ENCODE measurements at places on chromosomes 5 and 9.

DNA sequence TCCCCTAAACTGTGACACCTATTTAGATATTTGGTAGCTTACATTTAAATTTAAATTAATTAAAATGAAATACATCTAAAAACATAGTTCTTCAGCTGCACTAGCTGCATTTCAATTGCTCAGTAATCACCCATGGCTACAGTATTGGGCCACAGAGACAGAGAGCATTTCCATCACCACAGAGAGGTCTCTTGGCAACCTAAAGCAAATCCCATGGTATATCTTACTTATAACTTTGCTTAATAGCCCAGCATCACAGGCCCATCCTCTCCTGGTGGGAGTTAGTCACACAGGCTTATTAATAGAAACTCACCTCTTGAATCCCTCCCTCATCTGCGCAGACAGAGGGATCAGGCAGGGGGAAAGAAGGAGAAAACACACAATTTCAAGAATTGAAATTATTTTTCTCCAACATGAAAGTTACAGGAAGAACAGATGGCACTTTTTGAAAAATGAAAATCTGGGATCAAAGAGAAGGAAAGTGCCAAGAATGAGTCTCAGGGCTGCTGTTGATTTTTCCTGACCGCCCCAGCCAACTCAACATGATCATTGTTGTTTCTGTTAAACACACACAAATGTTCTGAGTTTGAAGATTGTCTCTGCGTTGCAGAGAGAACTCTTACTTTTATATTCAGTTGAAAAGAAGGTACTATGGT is 144.6 kb downstream of the CMYA5 start:
- no peak for DNase-seq

GRCh38 chr9:2833096-2833495 is 10.8 kb downstream of the PUM3 start:
- no peak for DNase-seq

DNA sequence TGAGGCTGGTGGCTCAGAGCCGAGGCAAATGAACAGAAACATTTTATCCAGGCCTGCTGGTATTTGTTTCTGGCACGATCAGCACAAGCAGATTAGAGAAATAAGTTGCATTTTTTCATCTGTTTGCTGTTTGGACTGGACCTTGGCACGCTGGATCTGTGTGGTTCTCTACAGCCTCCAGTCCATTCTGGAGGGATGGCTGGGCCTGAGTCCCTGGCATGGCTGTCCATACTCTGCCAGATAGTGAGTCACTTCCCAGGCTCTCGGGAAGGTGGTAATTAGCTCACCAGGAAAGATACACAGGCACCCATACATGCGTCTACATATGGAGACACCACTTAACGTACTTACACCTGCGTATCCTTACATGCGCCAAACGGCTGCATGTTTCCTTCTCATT is 78.6 kb downstream of the SPRY4 start:
- no peak for DNase-seq

DNA sequence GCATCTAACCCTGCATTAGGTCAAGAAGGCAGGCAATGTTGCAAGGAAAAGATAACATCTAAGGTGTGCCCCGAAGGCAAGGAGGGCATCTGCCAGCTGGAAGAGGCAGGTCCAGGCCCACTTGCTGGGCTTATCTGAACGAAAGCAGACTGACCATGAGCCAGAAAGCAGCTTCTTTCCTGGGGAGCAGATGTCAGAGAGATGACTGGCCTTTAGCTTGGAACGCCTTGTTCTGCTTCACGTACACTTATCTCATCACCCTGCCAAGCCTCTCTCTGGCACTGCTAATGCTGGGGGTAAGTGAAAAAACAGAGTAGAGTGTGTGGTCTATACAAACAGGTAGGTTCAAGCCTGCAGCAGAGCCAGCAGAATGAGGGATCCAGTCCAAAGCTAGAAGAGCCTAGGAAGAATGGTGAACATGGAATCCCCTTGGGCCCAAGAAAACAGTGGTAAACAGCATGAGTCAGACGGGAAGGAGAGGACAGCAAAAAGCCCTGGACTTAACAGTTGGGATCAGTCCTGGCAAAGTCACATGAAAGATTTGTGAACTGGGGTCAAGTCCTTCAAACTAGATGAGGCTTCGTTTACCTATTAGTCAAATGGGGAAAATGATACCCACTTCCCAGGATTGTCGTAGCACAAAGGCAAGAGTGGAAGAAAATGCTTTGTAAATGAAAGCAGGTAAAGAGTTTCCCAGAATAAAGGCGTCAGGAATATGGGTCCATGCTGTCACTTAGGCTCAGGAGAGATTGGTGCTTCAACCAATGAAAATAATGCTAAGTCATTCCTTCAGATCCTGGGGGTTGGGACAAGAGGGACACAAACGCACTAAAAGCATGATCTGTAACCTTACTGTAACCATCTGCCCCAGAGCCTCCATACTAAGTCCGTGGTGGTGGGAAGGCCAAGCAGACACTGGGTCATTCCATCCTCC is 200.9 kb downstream of the SLIT3 start:
- DNase-seq, result no peak

DNA sequence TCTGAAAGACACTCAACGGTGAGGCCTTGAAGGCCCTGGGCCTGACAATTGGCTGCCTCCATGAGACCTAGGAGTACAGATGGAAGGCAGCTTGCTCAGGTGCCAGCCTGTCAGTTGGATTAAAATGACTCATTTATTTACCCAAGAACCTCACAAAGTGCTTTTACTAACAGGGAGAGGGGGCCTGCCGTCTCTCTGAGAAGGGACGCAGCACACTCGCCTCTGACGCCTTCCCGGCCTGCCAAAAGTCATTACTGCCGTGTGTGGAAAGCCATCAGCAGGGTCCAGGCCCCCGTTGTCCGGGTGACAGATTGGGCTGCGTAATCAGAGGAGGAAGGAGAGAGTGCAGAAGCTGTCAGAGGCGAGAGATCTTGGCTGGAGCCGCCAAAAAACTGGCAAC is 32.4 kb downstream of the DDX31 start:
- DNase-seq, result no peak

DNA sequence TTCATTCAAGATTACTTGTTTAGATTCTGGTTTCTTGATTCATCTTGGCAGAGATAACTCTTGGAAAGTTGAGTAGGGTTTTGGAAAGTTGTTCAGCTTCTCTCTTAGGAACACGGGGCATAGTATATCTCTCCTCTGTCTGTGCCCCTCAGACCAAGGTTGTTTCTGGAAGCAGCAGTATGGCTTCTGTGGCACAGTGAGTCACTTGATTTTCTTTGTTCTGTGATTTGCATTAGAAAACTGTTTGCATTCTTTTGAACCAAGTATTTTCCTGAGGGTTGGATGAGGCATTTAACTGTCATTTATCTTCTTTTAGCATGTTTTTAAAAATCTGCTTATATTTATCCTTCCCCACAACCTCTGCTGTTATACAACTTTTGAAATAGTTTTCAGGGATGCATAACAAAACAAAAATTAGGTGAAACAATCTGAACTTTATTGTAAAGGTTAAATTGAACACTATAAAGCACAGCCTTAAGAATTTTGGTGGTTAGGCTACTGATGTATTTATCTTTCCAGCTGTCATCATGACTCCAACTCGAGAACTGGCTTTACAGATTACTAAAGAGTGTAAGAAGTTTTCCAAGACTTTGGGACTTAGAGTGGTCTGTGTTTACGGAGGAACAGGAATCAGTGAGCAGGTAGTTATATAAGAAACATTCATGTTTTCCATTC is 26.5 kb downstream of the DDX46 start:
- no peak for DNase-seq

DNA sequence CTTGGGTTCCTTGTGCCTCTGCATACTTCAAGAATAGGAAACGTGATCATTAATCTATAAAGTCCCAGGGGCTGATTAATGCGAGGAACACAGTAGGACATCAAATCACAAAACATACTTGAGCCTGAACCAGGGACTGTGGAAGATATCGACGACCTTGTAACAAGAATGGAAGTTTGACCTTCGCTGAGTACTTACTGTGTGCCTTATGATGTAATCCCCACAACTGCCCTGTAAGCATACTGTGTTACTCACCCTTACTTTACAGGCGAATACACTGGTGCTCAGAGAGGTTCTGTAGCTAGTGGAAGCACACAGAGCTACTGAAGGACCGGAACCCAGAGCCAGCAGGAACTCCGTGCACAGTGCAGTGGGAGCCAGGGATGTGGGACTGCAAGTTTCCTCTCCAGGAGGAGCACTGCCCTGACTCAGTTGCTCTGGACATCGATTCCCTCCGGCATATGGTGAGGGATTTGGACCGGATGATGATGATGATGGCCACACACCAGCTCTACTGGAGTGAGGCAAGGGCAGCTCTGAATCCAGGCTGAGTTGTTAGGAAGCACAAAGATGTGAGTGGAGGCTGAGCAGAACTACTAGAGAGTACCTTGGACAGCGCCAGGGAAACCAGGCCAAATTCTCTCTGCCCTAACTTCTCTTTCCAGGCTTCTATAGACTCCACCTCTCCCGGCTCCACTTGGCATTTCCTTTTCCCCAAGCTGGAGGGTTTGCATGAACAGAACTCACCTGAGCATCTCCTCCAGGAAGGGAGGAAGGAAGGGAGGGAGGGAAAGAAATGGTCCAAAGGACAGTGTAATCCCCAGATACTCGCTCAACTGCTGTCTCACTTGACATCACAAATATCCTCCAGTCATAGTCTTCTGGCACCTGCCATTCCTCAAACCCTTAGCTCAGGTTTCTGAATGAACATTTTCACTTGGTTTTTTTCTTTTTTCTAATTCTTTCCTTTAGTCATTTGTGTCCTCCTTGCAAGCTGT is 1.5 kb upstream of the GABBR2 start:
- no peak for DNase-seq

- no peak for DNase-seq
Measured at GRCh38 chr5:72543811-72544210, 36.6 kb upstream of the ZNF366 start.

- DNase-seq, result no peak
Measured at GRCh38 chr5:36969700-36970395, 93.3 kb downstream of the NIPBL start.

GRCh38 chr5:56145106-56145505 is 88.0 kb downstream of the ANKRD55 start:
- DNase-seq, result no peak

- no peak for DNase-seq
Measured at GRCh38 chr5:95086927-95087815, 197.7 kb downstream of the MCTP1 start.

DNA sequence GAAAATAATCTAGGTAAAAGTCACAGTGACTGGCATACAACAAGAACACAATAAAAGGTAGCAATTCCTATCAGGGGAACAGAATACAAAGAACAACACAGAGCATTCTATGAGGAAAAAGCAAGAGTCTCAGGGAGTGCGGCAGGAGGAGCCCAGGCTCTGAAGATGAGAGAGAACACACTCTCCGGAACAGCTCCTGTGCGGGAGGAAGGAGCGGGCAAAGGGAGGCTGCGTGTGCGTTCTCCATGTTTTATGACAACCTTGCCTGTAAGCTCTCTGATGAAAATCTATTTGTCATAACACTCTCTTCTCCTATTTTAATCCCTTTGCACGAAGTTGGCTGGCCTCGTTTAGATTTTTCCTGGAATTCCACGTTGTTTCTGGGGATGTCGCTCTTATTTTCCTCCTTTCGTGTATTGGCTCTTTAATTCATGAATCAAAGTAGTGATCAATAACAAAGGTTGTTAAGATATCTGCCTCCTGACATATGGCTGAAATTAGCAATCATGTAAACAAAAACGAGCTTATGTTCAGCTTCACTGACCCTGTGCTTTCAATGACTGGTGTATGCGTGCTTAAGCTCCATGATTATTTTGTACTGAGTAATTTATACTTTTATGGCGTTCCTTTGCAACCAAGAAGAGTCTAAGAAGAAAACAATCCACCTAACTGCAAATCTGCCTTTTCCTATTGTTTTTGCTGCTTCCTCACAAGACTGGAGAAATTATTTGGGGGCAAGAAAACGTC is 109.5 kb downstream of the MYO10 start:
- DNase-seq, result no peak

GRCh38 chr5:180785121-180785781 is 17.4 kb downstream of the MGAT1 start:
- no peak for DNase-seq

GRCh38 chr9:80378669-80379293 is 807.0 kb downstream of the TLE4 start:
- no peak for DNase-seq

DNA sequence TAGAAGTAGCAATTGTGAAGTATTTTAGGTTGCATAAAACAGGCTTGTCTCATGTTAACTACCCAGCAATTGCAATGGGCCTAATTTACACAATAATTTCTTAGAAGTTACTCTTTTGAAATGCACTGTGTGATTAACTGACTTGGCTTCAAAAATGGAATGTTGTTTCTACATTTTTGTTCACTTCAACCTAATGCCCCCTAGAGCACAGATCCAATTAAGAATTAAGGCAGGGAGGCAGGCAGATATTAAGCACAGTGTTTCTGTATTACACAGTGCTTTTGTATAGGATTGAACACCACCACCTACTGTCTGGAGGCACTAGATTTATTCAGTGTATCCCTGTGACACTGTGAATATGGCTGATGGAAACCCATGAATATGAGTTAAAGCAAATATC is 302.1 kb downstream of the FBXL17 start:
- DNase-seq, result no peak

- no peak for DNase-seq
Measured at GRCh38 chr5:142605611-142606010, 80.3 kb downstream of the FGF1 start.

DNA sequence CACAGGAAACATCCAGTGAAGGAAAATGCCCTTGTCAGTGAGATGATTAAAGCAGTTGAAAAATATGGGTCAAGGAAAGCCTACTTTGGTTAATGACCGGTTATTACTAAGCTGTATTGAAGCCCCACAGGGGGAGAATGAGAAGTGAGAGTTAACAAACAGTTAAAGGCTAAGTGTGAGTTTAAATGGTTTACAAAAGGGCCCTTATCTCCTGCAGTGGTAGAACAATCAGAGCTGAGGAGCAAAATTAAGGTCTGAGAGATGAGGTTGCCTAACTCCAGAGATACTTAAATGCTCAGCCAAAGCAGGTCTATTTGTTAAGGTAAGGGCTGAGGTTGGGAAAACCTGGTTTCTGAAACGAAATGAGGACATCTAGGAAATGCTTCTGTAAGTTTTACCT is 75.1 kb upstream of the FER start:
- no peak for DNase-seq

DNA sequence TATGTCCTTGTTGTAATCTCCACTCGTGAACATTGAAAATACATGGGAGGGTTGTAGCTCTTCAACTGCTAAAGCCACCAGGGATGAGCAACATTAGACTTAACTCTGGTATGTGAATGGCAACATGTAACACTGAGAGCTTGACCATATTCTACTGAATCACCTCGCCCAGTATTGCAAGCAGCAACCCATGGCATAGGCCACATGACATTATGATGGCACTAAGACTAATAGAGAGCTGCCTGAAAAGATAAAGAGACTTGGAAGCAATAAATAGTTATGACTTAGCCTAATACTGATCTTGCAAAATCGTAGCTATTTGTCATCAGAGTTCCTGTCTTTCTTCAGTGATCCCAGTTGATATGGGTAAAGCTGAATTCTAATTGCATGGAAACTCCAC is 108.4 kb upstream of the NREP start:
- no peak for DNase-seq
